ENCODE measurements at places on chromosomes 6 and 20. TPM values are rescaled to one million over a fixed set of nuclear protein-coding genes. Genes with fewer than 3 reads are reported as not detected.

DNA sequence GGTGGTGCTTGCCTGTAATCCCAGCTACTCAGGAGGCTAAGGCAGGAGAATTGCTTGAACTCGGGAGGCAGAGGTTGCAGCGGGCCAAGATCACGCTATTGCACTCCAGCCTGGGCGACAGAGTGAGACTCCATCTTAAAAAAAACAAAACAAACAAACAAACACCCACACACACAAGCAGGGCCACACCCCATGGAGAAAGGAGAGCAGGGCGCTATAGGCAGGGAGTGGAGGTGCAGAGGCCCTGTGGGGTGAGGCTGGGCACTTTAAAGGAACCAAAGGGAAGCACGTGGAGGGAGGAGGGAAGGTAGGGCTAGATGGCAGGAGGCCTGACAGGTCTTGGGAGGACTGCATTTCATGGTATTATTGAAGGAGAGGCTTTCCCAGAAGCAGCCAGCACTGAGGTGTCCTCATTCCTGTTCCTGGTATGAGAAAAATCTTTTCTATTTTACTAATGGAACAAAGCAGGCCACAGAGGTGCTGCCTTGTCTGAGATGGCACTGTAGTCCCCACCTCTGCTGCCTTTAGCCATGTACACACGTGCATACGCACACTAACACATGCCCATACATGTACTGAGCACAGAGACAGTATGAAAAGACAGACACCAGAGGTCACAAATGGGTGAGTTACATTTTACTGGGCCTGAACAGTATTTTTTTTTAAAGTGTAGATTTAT lies 44.0 kb downstream of the BCAS4 start:
- DNase-seq, result no peak

DNA sequence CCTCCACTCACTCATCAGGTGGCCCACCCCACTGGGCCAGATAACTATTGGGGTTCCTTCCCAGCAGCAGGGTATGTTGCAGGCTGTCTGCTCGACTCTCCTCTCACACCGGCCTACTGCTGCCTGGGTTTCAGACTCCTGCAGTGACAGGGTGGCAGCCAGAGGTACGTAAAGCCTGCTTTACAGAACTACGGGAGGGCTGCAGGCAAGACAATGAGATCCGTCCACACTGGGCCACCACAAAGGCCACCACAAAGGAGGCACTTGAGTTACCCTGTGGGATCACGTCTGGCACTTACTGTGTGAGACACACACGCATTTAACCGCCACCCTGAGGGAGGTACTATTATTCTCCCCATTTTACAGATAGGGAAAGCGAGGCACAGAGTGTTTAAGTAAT lies 78.5 kb downstream of the NFATC2 start:
- no peak for DNase-seq

DNA sequence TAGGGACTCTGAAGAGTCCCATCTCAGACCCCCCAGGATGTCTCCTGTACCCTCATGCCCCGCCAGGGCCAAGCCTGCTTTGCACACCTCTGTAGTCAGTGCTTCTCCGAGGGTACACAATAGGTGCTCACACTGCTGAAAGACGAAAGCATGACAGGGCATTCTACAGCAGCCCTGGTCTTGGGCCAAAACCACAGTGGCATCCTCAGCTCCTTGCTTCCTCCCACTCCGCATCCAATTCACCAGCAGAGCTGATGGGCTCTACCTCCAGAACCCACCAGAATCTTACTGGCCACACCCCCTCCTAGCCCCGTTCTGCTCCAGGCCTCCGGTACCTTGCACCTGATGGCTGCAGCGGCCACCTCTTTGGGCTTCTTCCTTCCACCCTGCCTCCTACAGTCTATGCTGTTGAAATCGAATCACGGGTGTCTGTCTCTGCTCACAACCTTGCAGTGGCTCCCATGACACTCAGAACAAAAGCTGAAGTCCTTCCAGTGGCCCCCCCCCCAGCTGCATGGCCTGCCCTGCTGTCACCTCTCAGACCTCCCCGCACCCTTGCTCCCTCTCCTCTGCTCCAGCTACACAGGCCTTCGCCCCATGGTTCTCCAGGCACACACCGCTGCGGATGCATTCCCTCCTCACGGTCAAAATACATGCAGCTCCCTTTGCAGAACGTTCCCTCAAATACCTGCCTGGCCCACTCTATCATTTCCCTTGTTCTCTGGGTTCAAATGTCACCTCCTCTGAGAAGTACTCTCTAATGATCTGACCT lies 1.2 kb downstream of the ANGPT4 start:
- DNase-seq, result no peak

- no peak for DNase-seq
These were observed 15.9 kb upstream of the FANCE start for GRCh38 chr6:35436071-35436857.

- no peak for DNase-seq
These were observed 85.3 kb upstream of the FOXP4 start for GRCh38 chr6:41460742-41461336.

DNA sequence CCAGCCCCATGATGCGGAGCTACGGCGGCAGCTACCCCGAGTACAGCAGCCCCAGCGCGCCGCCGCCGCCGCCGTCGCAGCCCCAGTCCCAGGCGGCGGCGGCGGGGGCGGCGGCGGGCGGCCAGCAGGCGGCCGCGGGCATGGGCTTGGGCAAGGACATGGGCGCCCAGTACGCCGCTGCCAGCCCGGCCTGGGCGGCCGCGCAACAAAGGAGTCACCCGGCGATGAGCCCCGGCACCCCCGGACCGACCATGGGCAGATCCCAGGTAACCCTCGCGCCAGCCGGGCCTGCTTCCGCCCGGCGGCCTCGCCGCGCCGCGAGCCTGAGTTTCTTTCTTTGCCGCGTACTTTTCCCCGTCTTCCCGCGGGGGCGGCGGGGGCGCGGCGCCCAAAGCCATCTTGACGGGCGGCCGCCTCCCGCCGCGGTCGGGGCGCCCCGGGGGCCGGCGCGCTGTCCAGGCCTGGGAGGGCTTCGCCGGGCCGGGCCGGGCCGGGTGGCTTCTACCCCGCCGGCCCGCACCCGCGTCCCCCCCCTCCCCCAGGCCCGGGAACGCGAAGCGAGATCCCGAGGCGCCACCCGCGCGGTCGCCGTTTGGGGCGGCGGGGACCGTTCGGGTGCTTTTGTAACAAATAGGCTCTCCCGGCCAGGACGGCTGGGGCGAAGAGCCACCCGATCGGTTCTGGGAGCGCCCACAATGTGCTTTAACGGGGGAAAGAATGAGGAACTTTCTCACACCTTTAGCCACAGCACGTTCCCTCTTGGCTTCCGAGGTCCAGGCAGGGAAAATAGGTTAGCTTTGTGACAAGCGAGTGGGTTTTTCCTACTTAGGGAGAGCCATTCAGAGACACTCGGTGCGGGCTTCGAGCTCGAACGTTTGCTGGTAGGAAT lies 2.3 kb downstream of the ARID1B start:
- peak; percentile 72 for DNase-seq

DNA sequence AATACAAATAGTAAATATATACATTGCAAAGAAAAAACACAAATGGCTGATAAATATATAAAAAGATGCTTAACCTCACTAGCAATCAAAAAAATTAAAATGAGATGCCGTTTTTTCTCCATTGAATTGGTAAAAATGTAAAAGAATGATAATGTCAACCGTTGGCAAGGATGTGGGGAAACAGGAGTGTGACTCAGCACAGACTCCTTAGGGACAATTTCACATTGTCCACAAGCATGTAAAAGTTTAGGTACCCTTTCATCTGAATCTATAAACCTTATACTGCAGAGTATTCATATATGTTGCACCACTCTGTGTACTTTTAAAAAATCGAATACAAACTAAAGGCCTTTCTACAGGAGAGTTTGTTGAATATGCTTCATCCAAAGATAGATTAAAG lies 143.1 kb upstream of the RREB1 start:
- no peak for DNase-seq

Gene IMPG1
- not detected for total RNA-seq

Gene GMPR
- total RNA-seq, result 121 TPM

Gene TEAD3
- 25.4 TPM for total RNA-seq

Gene EHMT2
- 15.5 TPM for total RNA-seq

Measured in Right ventricle myocardium superior (tissue), 1 donor.